ENCODE measurements at places on chromosomes 1 and 21.

GRCh38 chr1:232074265-232074664, 447.7 kb downstream of the DISC1 start:
- DNase-seq: no peak

DNA sequence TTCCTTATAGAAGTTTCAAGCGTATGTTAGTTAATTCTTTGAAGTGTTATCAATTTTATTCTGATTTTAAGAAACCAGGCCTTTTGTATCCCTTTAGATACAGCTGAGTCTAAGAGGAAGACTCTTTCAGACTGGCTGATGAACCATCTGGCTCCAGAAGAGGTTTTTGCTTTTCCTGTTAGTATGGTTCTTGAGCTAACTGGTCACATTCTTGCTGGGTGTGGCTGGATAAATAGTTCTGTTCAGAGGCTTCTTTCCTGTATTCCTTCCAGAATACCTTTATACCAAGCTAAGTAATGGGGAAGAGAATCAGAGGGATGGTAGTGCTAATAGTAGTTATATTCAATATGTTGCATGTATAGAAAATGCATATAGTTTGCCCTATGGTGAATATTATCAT, 12.4 kb downstream of the HS2ST1 start:
- DNase-seq: no peak

- DNase-seq: no peak
Measured at GRCh38 chr21:27586986-27587385, 620.1 kb upstream of the ADAMTS5 start.

DNA sequence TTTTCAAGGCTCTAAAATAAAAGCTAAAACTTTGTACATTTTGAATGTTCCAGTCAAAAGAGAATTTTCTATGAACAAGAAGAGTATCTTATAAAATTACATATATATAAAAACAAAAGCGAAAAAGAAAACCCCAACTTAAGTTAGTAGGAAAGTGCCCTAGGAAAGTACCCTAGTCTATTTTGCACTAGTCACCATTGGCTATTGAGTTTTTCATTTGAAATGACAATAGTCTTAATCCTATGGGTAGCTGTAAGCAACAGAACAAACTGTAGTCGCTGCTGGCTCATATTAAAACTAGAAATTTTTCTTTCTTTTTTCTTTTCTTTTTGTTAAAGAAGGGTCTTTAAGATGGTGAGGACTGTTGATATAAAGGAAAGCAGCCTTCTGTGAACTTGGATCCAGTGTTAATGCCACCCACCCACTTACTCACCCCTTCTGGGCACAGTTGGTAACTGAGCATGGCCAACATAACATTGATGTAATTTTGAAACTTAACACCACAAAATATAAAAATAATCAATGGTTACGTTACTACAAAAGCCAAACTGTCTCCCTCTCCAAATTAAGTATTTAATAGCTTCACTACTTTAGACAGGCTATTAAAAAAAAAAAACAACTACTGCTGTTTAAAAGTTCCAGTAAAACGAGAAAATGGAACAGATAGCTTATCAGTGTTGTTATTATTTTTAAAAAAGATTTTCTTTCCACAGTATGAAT, 177.0 kb downstream of the EIF4G3 start:
- no peak for DNase-seq

GRCh38 chr1:16719571-16720350, 20.6 kb upstream of the RNU1-4 start:
- DNase-seq: peak; percentile 16

- DNase-seq: peak; percentile 46
Measured at GRCh38 chr1:70528590-70529333, 117.7 kb downstream of the CTH start.

DNA sequence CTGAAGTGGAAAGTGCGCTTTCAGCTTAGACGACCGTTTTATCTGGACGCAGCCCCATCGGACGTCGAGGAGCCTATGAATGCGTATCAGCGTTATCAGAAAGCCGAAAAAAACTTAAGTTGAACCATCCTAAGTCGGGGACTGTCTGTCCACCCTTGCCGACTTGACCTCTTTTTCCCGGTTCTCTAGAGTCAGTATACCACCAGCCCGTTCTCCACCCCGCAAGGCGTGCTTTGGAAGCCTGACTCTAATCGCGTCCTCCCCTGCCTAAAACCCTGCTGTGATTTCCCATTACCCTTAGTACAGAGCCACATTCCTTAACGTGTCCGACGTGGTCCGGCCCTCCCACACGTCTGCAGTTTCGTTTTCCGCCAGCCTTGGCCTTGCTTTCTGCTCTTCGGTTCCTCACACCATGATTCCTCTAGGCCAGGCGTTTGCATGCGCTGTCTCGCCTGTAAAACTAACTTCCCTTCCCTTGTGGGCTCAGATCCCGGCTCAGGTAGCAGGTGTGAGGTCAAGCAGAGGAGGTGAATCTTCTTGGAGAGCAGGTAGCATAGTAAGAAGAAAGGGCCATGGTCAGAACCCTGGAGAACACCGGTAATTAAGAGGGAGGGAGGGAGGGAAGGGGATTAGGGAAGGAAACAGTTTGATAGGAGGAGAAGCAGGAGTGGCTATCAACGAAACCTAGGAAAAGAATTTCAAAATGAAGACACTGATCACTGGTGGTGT, 865 bp downstream of the ADPRS start:
- no peak for DNase-seq

- no peak for DNase-seq
Measured at GRCh38 chr1:17572264-17572985, 32.9 kb downstream of the ARHGEF10L start.

- peak; percentile 5 for DNase-seq
Measured at GRCh38 chr1:238950784-238951183, 435.6 kb upstream of the CHRM3 start.

GRCh38 chr1:9314111-9314510, 21.4 kb downstream of the SPSB1 start:
- no peak for DNase-seq

DNA sequence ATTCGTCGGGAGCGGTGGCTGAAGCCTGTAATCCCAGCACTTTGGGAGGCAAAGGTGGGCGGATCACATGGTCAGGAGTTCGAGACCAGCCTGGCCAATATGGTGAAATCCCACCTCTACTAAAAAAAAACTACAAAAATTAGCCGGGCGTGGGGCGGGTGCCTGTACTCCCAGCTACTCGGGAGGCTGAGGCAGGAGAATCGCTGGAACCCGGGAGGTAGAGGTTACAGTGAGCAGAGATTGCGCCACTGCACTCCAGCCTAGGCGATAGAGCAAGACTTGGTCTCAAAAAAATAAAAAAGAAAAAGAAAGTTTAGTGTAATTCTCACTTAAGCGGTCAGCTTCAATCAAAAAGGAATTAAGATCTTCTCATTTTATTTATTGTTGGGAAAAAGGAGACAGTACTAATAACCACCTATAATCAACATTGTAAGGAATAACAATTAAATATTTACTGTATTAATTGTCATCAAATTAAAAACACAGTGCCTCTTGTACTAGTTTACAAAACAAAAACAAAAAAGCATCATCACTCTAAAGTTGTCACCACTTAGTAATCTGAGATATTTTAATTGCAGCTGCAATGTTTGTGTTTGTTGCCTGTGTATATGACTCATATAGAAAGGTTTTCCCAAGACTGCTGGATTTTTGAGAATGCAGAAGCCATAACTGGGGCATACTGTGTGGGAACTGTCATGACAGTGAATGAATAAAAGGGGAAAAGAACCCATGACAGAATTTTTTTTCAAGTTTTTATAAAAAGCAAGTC, 3.7 kb downstream of the FBXO42 start:
- DNase-seq: no peak

- no peak for DNase-seq
Measured at GRCh38 chr1:100941098-100941527, 45.2 kb downstream of the SLC30A7 start.

DNA sequence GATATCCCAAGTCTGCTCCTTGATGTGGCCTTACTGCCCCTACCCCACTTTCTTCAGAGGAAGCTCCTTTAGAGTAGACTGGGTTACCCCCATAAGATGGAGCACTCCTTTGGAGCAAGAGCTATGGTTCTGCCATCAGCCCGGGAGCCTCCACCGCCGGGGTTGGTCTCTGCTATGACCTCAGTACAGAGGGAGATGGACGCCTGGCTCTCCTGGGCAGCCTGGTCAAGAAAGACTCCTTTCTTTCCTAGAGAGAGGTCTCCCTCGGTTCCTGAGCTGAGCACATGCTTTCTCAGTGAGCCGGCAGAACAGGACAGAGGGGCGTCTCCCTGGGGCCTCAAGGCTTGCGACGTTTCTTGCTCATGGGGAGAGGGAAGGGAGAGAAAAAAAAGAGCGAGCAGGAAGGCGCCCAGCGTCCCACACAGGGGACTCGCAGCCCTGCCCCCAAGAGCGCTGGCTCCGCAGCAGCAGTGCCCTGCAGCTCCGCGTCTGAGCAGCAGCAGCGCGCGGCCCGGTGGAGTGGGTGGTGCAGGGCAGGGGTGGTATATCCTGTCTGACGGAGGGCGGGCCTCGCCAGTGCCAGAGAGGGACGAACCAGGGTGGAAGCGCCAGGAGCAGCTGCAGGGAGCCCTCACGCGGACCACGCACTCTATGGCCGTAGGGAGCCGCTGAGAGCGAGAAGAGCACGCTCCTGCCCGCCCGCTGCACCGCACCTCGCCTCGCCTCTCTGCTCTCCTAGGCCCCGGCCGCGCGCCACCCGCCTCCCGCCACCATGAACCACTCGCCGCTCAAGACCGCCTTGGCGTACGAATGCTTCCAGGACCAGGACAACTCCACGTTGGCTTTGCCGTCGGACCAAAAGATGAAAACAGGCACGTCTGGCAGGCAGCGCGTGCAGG, at the start of gene PKP1:
PKP1 (plus strand) TSS at position 576 of the 899 bp plus-strand sequence; CDS start at position 773, 197 bp downstream.
- no peak for DNase-seq

DNA sequence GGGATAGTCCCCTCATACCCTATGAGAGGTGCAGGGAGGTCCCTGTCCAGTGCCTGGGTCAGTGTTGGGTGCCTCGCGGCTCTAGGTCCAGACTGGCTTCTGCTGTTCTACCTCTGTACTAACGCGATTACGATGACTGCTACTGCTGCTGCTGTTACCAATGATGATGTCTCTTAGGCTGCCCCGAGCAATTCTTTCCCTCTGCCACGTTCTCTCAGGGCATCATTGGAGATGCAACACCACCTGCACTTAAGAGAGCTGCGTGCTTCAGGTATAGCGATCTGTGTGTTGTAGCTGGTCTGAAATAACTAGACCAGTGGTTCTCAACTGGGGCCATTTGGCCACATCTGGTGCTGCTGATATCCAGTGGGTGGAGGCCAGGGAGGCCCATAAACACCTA, 36.9 kb downstream of the KAZN start:
- no peak for DNase-seq

DNA sequence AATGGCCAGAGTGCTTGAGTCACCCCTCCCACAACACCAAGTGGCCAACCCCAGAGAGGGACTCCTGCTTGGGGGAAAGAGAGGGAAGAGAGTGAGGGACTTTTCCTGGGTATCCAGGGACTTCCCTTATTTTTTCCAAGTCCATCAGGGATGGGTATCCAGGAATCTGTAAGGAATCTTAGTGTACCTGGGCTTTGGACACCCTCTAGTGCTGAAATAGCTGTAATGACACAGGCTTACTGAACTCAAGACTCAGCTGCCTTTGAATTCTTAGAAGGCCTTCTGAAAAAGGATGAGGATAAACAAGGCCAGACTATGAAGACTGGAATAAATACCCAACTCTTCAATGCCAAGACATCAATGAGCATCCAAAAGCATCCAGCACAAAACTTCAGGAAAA, 12.0 kb downstream of the TSHB start:
- DNase-seq: peak; percentile 22

- no peak for DNase-seq
Measured at GRCh38 chr1:197659171-197659570, 116.1 kb downstream of the DENND1B start.

DNA sequence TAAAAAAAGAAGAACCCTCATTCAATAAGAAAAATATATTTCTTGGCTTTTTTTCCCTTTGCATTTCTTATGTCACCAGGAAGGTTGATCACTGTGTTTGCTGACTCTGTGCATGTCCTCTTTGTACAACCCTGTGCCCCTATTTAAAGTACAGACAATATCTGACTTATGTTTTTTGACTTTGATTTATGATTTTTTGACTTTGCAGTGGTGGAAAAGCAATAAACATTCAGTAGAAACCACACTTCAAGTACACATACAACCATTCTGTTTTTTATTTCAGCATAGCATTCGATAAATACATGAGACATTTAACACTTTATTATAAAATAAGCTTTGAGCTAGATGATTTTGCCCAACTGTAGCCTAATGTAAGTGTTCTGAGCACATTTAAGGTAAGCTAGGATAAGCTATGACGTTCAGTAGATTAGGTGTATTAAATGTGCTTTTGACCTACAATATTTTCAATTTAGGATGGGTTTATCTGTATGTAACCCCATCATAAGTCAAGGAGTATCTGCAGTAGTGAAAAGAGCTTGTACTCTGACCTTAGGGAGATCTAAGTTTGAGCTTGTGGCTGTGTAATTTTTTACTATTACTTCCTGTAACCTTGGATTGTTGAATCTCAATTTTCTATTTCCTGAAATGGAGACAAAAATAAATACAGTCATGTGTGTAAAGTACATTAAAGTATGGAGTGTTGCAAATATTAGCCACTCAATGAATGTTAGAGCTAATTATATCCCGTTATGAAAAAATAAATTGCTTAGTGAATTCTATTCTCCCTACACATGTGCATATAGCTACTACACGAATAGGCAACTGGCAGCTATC, 1.2 kb downstream of the RNASEL start:
- DNase-seq: no peak

- DNase-seq: no peak
Measured at GRCh38 chr1:201884425-201884824, 4.3 kb upstream of the SHISA4 start.

DNA sequence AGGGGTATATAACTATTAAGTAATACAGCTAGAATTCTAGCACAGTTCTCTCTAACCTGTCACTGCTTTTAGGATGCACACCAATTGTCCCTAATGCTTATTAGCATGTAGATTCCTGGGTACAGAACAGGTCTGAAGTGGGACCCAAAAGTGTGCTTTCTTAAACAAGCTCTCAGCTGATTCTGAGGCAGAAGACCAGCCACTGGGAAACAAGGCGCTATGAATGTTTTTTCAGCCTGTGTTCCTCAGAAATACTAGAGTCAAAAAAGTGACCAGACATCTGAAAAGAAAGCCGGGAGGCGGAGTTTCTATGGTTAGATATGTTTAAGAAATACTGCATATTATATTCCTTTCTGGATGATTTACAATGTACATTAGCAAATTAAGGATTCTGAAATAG, 1.8 kb downstream of the PEF1 start:
- no peak for DNase-seq

DNA sequence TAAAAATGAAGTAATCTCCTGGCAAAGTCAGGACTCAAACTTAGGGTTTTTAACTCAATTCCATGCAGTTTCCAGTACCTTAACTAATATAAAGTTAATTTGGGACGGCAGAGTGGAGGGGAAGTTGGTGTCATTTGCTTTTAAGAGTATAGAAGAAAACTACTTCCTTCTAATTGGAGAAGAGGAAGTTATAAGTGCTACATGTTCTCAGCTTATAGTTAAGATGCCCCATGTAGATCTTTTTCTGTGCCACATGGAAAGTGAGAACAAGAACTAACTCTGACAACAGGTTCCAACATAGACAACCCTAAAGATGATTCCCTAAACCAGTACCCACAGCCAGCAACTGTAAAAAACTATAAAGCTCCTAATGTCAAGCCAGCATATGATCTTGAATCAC, 11.5 kb downstream of the RRAGC start:
- no peak for DNase-seq

GRCh38 chr1:110185181-110185580, 24.9 kb upstream of the KCNC4 start:
- no peak for DNase-seq

- peak; percentile 94 for DNase-seq
Measured at GRCh38 chr21:34887725-34888568, 161.2 kb downstream of the RUNX1 start.
